ENCODE measurements at places on chromosomes 12 and 14.

DNA sequence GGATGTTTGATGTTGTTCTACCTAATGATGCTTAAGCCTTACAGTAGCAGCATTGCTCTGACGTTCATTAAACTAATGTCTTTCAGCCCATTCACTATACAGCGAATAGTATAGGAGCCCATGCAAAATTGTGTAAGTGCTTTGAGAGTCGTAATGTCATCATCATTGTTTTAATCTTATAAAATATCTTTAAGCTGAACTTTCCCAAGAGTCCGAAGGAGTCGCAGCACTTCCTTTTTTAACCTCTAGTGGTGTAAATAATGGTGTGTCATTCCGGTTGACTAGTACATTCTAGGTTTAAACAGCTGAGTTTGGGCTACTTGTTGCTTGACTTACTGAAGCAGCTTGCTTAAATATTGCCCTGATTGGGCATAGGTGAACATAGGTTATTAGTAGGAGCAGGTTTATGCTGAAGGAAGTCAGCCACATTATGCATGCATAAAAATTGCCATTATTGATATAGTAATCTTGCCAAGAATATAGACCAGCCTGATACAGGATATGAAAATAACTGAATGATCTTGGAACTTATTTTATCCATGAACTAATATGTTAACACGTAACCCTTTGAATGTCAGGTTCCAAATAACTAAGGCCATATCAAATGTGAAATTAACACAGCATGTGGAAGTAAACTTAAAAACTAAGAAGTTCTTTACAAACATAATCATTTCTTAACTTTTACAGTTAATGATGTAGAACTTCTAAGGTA lies 2.6 kb downstream of the WNK1 start:
- DNase-seq: no peak

DNA sequence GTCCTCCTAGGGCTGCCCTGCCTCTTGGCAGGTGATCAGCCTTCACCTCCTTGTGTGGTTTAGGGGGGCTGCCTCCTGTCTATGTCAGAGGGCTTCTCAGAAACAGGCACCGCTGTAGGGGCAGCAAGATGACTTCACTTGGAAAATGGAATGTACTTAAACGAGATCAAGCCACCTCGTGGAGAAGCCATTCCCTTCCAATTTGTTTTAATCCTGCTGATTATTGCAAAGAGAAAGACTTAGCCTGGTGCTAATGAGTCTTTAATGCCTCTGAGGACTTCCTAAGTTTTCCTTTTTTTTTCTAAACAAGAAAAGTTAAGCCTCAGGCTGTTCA lies 62.3 kb upstream of the RFLNA start:
- no peak for DNase-seq

DNA sequence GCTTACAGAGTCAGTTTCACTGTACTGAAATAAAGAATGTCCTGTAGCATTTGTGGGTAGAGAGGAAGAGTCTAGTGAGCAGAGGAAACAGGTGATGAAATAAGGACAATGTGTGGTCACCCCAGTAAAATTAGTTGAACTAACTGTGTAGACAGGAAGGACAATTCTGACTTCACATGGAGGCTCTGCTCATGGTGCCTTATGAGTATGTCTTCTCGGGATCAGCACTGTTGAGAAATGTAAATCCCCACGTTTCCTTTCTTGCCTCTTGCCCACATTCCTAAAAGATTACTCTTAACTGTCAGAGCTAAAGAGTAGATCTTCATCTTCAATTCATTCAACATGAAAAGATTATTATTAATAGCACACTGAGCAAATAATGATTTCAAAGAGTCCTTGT lies 113.2 kb upstream of the FLRT2 start:
- no peak for DNase-seq

- no peak for DNase-seq
Measured at GRCh38 chr12:89393551-89394121, 41.3 kb upstream of the DUSP6 start.

DNA sequence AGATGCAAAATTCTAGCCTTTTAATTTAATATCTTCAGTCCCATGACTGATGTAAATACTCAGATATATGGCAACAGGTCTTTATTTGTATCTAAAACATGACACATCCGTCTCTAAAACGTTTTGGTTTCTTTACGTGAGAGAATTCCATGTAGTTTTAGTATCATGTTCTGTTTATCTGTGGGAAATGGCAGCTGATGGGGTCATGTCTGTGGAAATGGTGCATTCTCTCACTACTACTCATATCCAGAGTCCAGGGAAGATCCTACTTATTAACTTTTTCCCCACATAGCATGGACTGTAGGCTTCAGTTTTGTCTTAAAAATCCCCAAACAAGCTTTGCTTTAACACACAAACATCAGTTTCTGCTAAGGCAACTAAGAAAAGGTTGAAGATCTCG lies 53.8 kb downstream of the SPTLC2 start:
- DNase-seq: no peak

DNA sequence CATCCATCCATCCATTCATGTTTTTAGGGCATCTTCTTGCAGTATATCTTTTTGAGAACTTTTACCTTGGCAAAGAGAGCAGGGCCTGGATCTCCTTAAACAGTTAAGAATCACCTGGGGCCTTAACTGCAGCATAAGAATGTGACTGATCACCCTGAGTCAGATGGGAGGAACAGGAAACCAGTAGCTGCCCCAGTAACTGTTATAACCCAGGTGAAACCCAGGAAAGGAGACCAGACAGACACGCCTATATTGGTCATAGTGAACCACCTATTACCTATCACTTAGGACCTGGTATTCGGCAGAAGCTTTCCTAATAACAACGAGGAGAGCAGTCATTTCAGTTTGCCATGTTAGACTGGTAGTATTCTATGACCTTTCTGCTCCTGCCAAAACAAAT lies 43.4 kb upstream of the NR2C1 start:
- DNase-seq: no peak

DNA sequence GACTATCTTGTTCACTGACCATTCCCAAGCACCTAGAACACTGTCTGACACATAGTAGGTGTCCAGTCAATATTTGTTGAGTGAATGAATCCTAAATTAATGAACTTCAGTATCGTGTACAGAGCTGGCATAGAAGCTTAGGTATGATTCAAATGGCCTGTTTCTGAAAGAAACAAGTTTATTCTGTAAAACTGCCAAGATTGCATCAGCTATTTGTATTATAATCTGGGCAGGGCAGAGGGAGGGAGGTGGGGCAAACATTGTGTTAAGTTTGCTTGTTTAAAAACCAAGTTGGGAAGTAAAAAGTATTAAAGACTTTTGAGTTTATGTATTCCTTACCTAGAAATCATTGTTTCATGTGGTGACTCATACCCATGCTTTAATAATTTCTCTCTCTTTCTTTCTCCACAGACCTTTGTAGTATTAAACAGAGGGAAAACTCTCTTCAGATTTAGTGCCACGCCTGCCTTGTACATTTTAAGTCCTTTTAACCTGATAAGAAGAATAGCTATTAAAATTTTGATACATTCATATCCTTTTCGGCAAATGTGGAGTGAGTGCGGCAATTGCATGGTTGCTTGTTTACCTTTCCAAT lies 92.8 kb downstream of the SCN8A start:
- no peak for DNase-seq

GRCh38 chr12:69028941-69029729 lies 96.2 kb upstream of the CPM start:
- DNase-seq: no peak

GRCh38 chr14:46063872-46064271 lies 587.7 kb downstream of the RPL10L start:
- no peak for DNase-seq

DNA sequence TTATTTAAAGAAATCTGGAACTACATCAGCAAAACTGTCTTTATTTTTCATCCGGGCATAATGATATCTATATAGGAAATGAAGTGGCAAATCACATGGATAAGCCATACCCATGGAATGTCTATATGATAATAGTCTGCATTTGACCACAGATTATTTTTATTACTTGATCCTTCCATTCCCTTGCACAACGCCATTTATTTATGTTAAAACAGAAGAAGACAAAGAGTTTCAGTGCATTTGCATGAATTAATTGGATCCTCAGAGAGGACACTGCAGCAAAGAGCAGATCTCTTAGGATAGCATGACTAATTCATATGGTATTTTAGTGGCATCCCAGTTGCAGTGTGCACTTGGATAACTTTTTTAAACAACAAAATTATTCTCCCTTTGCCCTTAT lies 345.0 kb downstream of the CCDC91 start:
- DNase-seq: no peak
